ENCODE measurements at places on chromosomes 2 and 18.

DNA sequence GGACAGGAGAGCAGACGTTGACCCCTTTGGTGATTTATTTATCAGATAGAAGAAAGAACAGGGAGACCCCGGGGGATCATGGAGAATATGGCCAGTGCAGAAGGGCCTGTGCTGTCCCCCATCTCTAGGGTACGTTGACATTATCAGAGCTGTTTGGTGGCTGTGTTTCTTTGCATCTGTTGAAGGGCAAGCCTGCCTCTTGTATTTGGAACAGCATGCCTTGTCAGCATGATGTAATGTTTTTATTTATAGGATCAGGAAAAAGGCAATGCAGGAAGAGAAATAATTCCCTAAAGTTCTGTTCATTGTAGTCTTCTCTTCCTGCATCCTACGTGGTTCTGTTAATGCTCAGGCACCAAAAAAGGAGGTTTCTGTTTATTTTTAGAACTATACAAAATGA lies 49.8 kb upstream of the CABYR start:
- no peak for DNase-seq

DNA sequence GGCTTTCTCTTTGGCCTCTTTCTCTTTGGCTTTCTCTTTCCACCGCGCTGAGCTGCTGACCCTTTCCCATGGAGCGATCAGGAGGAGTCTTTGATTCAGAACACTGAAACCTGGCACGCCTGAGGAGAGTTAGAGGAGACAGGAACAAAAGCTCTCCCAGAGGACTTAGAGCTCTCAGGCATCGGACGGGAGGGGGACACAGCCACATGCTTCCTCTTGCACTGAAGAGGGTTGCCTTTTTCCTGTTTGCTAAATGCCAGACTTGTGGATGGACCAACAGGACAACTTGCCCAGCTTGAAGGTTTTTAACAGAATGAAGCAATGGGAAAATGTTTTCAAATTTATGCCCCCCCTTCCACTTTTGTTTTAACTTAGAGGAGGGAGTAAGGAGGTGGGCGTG lies 3.6 kb upstream of the PTPN18 start:
- no peak for DNase-seq

DNA sequence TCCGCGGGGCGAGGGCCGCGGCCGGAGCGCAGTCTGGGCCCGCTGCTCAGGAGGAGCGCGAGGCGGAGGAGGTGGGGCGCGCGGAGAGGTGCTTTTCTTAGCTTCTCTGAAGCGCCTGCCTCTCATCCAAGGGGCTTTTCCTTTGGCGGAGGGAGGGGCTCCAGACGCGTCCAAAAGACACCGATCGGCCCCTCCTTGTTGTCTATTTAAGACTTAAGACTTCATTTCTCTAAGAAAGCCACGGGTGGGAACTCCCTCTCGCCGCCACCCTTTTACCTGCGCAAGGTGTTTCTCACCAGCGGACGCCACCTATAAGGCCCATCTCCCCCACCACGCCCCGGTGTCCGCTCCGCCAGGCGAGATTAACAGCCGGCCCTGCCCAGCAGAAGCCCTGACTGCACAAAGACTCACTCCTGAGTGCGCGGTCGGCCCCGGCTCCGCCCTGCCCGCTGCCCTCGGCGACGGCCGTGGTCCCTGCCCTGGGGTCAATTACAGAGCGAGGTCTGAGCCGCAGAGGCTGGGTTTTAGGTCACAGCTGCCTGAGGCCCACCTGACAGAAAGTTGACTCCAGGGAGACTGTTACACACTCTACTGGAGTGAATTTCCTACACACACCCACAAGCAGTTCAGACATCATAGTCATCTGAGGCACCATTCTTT lies at the start of gene DSC2:
Gene DSC2, minus strand, starts transcription at position 397 of the 660 bp plus-strand sequence. CDS start 450 bp downstream, outside the sequence.
- no peak for DNase-seq

GRCh38 chr2:38522754-38523349 lies 79.9 kb downstream of the HNRNPLL start:
- no peak for DNase-seq

- DNase-seq = no peak
Observed at GRCh38 chr2:74152954-74153353, 5.2 kb upstream of the BOLA3 start.

DNA sequence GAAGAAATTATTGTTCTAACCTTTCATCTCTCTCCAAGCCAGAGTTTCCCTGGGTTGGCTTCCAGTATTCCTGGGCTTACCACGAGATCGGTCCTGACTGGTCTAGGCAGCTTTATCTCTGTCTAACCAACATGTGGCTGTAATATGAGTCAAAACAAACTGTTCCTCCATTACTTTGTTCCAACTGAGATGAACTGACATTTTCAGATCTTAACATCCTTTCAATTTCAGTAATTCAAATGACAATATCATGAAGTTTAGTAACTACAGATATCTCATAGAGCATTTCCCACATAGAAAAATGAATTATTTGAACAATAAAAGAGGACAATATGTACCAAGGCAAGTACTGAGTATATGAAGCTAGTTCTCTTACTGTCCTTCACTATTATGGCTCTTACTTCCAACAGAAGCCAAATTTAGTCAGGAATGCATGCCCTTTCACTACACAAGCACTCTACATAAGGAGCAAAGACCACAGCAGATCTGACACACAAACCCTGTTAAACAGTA lies 15.5 kb downstream of the SLC25A12 start:
- no peak for DNase-seq

- no peak for DNase-seq
Observed at GRCh38 chr2:159034713-159035112, 66.3 kb downstream of the TANC1 start.

- no peak for DNase-seq
Observed at GRCh38 chr2:47504174-47504810, 101.3 kb downstream of the MSH2 start.

GRCh38 chr18:63963615-63964256 lies 6.1 kb upstream of the SERPINB8 start:
- peak; percentile 74 for DNase-seq

DNA sequence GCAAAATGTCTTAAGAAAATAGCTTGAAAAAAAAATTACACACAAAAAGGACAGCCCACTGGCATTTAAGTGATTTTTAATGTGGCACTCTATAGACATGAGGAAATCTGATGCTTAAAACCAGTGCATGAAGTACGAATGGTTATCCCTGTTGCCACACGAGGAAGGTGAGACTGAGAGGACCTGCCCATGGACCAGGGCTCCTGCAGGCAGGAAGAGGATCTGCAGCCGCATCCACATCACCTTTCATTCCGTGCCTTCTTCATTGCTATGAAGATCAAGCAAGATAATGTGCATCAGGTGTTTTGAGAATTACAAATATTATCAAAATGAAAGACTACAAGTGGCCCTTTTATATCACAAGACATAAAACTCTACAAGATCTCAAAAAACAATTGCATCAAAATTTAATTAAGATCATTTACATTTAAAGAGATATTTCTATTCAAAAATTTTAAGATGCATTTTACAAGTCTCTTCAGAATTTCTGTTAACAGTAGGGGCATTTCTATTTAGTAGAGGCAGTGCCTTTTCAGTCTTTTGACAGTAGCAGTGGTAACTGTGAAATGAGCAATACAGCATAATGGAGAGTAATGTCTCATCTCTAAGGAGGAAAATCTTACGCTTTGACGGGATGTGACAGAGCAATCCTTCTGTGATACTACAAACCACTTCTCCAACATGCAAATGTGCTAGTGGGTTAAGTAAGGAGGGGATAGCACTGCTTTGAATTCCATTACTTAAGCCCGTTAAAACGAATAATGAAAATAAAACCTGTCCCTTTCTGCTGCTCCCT lies 83.4 kb downstream of the SLC5A7 start:
- no peak for DNase-seq

DNA sequence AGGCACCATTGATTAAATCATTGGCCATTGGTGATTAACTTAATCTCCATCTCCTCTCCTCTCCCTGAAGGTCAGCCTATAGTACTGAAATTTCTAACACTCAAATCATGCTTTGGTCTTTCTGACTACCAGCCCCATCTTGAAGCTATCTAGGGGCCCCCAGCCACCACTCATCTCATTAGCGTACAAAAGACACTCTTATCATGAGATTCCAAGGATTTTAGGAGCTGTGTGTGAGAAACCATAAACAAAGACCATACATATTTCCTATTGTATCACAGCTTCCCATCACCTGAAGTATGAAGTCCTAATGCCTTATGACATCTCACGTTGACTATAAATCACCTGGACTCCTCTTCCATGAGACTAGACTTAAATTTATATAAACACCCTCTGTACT lies 94.0 kb upstream of the B3GNT2 start:
- no peak for DNase-seq

- DNase-seq = no peak
Observed at GRCh38 chr2:223590964-223591363, 11.2 kb downstream of the SCG2 start.

DNA sequence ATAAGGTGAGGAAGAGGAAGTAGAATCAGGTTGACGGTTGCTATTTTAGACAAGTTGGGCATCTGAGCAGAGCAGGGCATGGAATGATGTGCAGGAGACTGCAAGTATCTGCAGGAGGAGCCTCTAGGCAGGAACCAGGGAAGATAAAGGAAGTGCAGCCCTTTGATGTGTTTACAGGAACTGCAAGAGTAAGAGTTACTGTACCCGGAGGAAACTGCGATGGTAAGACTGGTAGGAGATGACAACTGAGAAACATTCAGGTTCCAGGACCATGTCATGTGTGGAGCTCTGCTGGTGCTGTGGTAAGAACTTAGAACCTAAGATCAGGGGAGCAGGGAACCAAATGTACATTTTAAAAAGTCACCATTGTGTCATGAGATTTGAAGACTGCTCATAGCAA lies 134.3 kb upstream of the STON1 start:
- DNase-seq = no peak

- no peak for DNase-seq
Observed at GRCh38 chr2:46167924-46168323, 129.3 kb upstream of the EPAS1 start.

- no peak for DNase-seq
Observed at GRCh38 chr2:228590681-228591080, 409.2 kb upstream of the SPHKAP start.

GRCh38 chr2:47499093-47499492 lies 96.1 kb downstream of the MSH2 start:
- DNase-seq = no peak

- DNase-seq = peak; percentile 56
Observed at GRCh38 chr2:179218848-179219594, 45.6 kb downstream of the SESTD1 start.

DNA sequence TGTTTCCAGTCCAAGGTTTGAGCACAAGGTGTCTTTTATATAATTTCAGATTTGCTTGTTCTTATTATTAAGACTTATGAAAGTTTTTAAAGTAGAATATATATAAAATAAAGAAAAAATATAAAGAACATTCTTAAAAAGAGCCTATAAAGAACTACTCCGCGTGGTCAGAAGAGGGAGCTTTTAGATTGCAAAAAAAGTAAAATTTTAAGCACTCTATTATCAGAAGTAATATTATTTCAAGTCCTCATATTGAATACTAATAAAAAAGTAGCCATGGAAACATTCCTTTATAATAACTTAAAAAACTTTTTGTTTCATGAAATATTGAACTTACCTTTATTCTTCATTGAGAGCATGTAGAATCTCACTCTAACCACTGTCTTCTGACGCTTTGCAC lies 51.4 kb downstream of the LINC00305 start:
- no peak for DNase-seq

DNA sequence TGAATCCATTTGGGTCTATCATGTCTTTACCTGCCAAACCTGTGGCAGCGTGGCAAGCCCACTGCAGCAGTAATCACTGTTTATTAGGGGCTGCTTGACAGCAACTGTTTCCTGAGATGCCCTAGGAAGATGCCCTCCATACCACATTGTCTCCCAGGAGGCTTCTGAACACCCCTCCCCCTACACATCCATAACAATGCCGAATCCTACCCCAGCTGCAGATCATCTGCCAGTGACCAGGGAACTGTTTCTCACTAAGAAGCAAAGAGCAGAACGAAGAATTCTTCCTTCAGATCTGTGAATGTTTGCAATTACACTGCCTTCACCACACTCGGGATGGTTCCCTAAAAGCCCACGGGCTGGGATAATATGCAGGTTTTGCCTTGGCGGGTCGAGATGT lies 127.8 kb downstream of the VIT start:
- no peak for DNase-seq

GRCh38 chr18:57898506-57899124 lies 95.5 kb upstream of the ATP8B1 start:
- DNase-seq = no peak

GRCh38 chr18:43710135-43710534 lies 432.8 kb upstream of the SYT4 start:
- no peak for DNase-seq

DNA sequence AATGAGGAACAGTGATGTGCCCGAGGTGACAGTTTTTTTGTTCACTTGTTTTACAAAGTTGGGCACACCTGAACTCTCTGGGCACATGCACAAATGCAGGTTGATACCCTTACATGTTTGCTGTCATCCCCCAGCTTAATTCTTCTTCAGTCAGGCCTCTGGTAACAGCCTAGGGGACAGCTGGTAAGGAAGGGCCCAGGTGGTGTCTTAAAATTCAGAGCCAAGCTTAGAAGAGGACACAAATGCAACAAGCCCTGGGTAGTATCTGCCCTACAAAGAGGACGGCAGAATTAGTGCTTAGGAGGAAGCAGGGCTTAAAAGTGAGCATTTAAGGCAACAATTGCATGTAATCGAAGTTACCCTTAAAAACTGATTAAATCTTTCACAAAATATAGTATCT lies 171.9 kb upstream of the ACAA2 start:
- DNase-seq = no peak

DNA sequence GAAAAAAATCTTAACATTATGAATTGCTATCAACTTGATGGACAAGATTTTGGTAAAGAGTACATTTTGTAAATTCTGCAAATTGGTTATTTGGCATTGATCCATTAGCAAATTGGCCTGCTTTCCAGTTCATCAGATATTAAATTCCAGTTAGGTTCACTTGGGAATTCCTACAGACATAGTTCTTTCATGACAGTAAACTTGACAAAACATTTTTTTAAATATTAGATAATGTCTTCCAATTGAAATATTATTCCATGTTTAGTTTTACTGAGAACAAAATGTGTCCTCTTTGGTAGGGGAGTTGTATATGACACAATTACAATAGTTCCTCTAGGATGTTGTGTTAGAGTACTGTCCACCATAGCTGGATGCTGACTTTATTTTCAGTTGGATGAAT lies 141.9 kb downstream of the LCLAT1 start:
- DNase-seq = no peak

DNA sequence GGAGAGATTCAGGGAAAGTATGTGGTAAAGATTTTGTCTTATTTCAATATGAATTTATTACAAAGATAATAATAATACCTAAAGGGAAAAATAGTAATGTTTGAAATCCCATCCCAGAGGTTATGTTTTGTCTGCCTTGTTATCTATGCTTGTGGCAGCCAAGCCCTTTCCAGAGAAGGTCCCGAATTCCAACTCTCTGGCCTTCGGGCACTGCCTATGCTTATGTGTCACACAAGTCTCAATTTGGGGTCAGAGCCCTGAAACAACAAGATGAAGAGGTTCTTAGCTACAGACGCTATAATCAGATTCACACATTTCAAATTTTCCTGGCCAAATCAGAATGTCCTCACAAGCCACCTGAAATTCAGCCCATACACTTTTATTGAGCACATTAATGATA lies 59.9 kb downstream of the DNER start:
- DNase-seq = no peak

GRCh38 chr18:13712400-13713131 lies 13.8 kb downstream of the FAM210A start:
- DNase-seq = no peak
